Lung (tissue), 17 donors: ENCODE measurements at places on chromosomes 7 and 10.

GRCh38 chr10:55220975-55221374 is 419.9 kb upstream of the PCDH15 start:
- DNase-seq = peak; percentile 26

GRCh38 chr10:52961323-52961722 is 188.7 kb upstream of the MBL2 start:
- no peak for DNase-seq

DNA sequence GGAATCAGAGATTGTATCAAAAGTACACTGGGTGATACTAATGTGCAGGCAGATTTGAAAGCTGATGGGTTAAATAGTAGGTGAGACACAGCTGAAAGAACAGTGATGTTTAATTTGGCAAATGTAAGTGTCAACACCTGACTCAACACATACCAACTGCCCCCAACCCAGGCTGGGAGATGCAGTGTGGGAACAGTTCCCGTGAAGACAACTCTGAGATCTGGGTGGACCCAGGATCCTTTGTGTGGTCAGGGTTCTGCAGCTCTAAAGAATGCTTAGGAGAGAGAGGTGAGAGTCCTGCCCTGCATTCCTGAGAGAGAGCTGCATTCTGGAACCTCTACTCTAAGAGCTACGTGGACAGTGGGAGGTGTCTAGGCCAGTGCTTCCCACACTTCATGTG is 479.7 kb downstream of the RPS24 start:
- no peak for DNase-seq

DNA sequence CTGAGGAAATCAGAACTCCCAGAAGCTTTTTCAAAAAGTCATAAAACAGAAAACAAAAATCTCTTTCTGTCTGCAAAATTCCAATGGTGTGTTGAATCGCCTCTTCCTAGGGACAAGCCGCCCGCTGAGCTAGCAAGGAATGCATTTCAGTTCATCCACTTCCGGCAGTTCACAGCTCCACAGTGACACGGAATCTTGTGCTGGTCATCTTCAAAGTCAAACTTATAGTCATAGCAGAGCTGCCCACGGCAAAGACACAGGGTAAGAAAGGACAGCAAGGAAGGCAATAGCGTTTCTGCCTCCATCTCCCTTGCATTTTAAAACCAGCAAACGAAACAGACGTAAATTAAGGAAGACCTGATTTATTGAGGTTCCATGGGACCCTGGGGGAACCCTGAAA is 111.2 kb downstream of the GALNT11 start:
- peak; percentile 25 for DNase-seq

DNA sequence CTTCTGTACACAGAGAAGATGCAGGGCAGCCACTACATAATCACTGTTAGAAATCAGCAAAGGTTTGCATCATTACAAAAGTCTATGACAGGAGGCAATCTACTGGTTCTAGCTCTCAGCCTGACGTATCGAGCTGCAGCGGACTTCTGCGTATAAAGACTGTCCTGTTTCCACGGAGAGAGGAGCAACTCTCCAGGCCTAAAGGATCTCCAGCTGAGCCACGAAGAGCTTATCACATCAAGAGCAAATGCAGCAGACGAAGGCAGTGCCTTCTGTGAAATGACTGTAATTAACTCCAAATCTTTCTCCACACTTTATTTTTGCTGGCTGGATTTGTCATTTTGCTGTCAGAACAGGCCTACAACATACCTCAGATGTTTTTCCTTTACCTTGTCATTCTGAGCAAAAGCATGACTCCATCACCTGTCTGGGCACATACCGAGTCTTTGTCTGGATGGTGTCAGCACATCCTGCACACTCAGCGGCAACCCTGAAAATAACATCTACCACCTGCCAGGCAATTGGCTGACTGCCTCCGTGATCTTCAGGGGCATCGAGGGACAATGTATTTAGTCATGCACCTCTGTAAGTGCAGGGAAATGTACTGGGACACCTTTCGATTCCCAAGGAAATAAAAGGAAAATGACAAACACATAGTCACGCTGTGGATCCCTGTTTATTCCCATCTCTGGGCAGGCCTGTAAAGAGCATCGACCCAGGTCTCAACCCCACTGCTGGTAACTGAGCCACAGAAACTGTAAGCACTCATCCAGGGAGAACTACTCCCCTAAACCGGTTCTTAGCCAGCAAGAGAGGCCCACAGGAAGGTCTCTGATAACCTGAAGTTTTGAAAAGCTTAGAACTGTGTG is 26.3 kb upstream of the SH3PXD2A start:
- no peak for DNase-seq

- DNase-seq = no peak
Measured at GRCh38 chr7:116731445-116732335, 59.7 kb downstream of the MET start.

DNA sequence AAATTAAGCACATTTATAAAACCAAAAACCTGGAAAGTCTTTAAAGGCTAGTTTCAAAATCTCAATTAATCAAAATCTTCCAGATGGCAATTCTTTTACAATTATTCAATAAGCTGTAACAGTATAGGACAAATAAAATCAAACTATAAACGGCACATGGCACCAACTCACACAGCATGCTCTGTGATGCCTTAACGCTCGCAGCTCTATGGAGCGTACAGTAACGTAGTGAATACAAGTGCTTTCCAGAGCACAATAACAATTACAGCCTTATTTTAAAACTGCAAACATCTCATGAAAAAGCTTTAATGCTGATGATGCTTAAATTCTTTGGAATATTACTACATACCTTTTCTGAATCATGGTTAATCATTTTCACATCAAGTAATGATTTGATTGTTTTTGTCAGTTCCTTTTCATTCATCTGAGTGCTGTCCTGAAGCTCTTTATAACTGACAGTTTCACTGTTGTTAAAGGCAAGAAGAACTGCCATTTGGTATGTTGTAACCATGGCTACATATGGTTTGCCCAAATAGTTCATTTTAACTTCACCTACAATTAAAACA is 74.2 kb downstream of the CUL2 start:
- DNase-seq = peak; percentile 52

DNA sequence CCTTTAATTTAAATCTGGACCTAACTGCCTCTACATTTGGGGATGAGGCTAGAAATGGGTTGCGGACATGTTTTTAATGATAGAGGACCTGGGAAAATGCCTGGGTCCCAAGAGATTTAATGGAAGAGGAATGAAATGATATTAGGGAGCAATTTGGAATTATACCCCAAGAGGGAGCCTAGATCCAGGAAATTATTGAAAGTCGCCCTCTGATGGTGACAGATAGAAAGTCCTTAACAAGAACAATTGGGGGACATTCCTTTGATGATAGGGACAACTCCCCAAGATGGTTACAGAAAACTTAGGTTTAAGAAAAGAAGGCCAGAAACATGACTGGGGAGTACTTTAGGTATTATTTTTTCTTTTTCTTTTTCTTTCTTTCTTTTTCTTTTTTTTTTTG is 9.5 kb upstream of the TSGA13 start:
- no peak for DNase-seq

DNA sequence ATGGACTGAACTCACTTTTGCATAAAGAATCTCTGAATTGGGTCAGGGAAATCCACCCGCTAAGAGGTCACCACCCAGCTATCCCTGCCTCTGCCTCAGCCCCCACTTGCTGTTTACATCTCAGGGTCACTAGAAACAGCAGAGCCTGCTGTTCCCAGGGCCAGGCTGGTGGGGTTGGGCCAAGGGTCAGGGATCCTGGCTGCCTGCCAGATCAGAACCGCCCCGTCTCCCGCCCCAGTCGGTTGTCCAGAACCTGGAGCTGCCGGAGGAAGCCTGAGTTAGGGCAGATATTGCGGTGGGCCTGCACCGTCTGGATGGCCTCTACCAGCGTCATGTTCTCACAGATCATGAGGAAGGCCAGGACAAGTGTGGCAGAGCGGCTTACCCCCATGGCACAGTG is 17.0 kb upstream of the SAMD8 start:
- no peak for DNase-seq

- no peak for DNase-seq
Measured at GRCh38 chr7:142690554-142691182, 58.6 kb upstream of the PRSS1 start.

- DNase-seq = no peak
Measured at GRCh38 chr10:64619102-64619501, 1097.9 kb downstream of the REEP3 start.

DNA sequence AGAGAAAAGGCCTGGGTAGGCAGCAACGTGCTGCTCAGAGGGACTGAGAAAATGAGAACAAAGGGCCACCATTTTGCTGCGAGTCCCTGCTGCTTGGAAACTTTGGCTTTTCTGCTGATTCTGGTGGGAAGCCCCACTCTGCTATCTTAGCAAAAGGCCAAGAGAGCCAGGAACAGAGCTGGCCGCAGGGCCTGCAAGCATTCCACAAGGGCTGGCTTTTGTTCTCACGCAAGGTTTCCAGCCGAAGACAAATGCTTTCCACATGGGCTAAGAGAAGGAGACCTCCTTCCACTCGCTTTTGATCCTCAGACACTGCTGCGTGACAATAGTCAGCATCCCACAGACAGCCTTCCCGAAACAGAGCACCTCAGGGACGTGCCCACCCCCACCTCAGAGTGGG is 163.1 kb downstream of the ARHGAP12 start:
- DNase-seq = no peak

- DNase-seq = peak; percentile 59
Measured at GRCh38 chr7:25858525-25859411, 293.2 kb upstream of the NFE2L3 start.
